ENCODE measurements at places on chromosomes 7 and 10.

DNA sequence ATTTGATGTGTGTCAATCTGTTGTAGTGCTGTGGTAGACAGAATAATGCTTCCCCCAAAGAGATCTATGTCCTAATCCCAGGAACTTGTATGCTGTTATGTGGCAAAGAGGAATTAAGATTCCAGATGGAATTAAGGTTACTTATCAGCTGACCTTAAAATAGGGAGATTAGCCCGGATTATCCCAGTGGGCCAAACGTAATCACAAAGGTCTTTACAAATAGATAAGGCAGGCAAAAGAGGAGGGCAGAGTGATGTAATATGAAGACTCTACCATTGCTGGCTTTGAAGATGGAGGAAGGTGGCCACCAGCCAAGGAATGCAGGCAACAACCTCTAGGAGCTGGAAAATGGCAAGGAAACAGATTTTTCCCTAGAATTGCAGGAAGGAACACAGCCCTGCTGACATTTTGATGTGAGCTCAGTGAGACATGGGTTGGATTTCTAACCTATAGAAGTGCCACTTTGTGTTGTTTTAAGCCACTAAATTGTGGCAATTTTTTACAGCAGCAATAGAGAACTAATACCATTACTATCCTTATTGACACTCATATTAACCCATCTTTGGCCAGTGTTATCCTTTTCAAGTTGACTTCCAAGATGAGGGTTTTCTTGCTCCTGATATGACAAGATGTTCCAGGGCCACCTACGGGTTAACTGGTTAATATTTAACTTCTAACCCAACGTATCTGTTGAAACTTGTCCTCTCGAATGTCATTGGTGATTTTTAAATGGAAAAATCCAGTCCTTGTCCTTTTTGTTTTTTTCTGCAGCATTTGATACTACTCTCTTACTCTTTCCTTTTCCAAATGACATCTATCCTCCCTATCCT lies 29.3 kb downstream of the CYCS start:
- DNase-seq: no peak

DNA sequence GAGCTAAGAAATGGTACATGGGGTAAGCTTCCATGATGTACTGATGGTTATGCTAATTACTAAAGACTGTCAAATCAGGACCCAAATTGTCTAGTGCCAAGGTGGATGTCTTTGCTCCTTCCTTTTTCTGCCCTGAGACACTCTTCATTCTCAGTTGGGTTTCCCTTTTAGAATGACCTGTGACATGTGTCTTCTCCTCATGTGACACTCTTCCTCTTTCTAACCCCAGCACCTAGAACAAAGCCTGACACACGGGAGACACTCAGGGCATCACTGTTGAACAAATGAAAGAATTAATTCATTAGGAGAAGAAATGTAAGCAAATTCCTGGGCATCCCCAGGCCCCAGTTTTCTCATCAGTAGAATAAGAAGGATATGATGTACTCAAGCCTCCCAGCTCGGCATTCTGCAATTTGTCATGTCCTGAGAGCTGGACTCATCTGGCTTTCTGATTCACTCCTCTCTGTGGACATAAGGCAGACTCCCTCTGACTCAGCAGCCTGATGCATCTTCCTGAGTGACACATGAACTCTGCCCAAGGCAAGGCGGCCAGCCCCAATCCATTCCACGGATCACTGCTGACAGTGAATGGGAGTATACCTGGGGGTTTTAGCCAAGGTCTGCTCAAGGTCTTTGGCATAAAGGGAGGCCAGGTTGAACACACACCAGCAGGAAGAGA lies 473.8 kb downstream of the KCNMA1 start:
- DNase-seq: no peak

DNA sequence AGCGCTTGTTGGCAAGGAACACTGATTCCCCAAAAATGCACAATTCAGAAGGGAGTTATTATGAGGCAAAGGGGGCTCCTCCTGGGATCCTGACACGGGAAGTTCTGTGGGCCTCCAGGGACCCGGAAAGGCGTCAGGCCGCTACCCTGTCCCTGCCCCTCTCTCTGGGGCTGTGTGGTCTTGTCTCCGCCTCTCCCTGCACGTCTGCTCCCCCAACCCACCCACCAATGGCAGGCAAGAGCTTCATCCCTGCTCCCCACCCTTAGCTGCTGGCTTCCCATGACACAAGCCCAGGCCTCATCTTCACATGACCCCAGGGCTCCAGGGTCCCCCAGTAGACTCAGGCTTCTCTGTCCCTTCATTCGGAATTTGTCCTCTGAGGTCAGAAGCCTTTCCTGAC lies 31.0 kb upstream of the ADRB1 start:
- no peak for DNase-seq

DNA sequence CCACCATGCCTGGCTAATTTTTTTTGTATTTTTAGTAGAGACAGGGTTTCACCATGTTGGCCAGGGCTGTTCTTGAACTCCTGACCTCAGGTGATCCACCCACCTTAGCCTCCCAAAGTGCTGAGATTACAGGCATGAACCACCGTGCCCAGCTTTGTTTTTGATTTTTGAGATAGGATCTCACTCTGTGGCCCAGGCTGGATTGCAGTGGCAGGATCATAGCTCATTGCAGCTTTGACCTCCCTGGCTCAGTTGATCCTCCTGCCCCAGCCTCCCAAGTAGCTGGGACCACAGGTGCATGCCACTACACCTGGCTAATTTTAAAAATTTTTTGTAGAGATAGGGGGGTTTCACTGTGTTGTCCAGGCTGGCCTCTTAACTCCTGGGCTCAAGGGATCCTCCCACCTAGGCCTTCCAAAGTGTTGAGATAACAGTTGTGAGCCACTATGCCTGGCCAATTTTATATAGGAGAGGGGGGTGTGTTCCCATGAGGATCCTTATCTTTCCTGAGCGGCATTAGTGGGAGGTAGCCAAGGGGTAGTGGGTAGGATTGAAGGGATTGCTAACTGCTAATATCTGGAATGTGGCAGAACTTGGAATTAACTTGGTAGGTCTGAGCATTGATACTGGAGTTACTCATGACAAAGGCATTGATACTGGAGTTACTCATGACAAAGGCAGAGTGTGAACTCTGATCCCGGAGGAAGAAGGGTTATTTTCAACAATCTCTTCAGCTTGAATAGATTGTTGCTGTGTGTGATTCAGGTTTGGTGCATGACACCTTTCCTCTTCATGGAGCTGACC lies 1.0 kb upstream of the NOLC1 start:
- DNase-seq: no peak

DNA sequence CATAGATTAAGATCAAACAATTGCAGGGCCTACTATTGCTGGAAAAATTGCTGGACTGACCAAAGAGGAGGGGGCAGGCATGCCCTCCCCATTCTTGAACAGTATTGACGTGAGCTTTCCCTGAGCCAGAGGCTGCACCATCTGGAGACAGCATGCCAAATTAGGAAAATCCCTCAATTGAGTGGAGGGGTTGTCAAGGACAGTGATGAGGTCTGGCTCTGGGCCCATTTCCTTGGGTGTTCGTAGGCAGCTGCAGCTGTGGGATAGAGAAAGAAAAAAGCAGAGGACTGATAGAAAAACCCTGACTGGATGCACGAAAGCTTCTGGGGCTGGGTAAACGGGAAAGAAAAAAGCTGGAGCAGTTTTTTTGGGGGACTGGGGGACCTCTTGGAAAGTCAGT lies 22.8 kb upstream of the ORC5 start:
- peak; percentile 63 for DNase-seq

DNA sequence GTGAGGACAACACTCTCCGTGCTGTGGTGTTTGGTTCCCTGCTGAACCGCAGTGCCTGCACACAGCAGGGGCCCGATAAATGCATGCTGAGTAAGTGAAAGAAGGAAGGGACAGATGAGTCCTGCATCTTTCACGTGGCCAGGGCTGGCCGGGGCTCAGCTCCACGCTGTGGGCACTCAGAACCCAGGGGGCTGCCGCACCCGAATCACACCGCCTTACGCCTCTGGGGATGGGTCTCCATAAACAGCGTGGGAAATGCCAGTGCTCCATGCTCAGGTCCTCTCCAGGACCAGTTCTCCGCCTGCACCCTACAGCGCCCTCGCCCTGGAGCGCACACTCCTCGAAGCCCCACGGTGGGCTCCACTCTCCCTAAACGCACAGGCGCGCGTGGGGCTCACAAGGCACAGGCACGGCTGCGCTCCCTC lies 38.1 kb downstream of the RASGEF1A start:
- DNase-seq: no peak

GRCh38 chr7:16915405-16915804 lies 33.6 kb upstream of the AGR3 start:
- DNase-seq: no peak

DNA sequence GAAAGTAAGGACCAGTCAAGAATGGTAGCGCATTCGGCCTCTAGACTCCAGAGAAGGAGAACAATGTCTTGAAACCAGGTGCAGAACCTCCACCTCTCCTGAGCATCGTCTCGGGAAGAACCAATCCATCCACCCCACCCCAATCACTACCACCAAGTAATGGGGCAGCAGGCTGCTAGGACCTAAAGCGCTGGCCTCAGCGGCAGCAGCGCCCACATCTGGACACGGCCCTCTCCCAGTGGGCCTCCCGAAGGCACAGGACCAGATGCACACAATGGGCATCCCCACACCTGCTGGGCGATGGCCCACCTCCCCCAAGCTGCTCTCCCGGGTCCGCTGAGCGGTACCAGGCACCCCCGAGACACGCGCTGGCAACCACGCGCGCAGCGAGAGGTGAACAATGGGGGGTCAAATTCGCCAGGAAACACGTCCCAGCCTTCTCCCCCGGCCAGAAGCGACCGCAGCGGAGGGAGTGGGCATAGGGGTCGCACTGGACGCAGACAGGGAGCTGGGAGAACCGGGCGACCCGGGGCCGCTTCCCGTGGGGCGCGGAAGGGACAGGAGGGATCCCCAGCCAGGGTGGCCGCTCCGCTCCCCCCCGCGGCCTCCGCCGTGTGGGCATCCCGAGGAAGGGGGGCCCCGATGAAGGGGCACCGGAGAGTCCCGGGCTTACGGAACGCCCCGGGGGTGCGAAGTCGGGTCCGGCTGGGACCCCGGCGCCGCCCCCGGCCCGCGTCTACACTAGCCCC lies 506 bp downstream of the CTTNBP2 start:
- DNase-seq: peak; percentile 29

Measured in D341Med (cell line).